ENCODE measurements at places on chromosomes 1 and 21.

GRCh38 chr1:8398677-8399076 lies 80.8 kb downstream of the SLC45A1 start:
- no peak for DNase-seq

DNA sequence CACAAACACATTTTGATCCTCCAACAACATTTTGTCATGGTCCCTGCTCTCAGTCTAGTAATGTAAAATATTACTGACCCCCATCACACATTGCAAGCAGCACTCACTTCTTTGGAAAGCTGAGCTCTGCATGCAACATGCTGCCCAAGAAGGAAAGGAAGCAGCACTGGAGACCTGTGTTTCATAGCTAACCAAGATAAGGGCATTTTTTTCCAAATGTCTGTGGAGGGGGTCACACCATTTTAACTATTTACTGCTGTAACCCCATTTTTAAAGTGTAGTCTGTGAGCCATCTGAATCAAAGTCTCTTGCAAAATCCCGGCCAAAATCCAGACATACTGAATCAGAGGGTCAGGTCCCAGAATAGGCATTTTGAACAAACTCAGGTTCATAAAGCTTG lies 4.5 kb upstream of the RASSF5 start:
- no peak for DNase-seq

DNA sequence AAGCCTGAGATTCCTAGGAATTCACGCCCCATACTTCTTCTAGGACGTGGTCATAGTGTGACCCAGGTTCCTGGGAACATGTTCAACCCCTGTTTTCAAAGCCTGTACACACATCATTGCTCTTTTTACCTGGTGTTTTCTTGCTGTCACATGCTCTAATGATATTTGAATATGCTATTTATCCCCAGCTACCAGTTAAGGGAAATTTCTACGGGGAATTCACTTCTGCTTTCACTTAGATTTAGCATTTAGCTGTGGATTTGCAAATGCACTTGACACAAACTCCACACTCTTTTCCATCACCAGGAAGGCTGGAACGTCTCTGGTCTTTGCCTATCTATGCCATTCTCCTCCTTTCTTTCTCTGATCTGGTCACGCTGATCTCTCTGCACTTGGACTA lies 11.3 kb upstream of the SAMSN1 start:
- DNase-seq: no peak

GRCh38 chr1:196152086-196152485 lies 456.2 kb downstream of the KCNT2 start:
- DNase-seq: no peak

DNA sequence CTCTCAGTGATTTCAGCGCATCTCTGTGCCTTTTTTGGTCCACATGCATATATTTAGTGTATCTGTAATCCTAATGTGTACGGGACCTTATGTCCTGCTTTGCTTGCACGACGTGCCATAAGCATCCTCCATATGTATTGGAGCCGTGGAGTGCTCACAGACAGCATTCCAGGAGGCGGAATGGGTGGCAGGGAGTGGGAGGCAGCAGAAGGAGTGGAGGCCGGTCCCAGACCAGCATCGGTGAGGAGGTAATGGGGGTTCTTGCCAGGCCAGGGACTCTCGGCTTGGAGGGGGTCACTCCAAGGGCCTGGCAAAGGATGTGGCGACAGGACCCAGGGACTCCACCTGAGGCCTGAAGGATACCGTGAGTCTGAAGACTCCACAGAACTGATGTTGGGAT lies 185.0 kb downstream of the CAMTA1 start:
- no peak for DNase-seq

DNA sequence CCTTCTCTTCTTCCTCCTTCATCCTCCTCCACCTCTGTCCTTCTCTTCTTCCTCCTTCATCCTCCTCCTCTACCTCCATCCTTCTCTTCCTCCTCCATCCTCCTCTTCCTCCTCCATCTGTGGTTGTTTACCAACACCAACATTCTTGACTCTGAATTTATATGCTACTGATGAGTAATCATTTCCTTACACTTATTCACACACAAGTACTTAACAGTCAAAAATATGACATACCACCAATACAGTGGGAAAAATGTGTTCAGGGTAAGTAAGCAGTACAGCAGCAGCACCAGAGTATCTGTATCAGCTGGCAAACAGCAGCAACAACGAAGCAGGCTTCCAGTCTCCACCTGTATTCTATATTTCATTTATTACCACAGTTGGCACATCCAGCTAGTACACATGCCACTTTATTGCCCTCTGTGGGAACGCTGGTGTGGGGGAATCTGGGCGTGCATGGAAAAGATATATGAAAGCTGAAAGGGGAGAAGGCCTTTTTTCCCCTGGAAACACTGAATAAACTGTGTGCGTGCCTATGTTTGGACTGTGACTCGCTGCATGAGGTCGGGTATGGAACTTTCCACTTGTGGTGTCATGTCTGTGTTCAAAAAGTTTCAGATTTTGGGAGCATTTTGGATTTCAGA lies 16.0 kb downstream of the ADSS2 start:
- DNase-seq: no peak

DNA sequence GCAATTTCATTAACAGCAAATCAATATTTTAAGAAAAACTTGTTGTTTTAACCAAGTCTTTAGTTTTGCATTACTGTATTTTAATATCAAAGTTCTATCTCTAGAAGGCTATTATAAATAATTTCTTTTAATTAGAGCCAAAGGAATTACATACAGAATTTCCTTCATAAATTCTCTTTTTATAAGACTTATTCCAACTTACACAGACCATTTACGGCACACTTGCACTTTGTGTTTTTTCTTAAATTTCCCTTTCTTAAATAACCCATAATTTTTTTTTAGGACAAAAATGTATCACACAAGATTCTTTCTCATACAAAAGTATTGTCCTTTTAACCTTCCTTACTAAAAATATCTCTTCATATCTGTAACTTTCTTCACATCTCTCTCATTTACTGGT lies 458.5 kb upstream of the CHRM3 start:
- no peak for DNase-seq

DNA sequence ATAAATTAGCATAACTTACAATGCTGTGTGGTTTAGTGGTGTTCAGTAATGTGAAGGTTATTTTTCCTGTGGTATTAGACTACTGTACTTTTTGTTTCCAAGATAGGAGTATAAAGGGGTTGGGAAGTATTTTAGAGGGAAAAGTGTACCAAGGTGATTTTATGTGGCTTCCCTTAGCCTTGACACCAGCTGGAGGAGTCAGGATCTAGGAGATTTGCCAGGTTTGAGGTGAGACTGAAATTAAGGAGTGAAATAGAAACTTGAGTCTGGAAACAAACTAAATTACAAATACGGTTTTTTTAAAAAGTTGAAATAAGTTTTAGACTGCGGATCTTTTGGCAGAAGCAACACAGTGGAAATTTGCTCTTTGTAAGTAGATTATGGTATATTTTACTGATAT lies 32.3 kb downstream of the COG2 start:
- DNase-seq: no peak

DNA sequence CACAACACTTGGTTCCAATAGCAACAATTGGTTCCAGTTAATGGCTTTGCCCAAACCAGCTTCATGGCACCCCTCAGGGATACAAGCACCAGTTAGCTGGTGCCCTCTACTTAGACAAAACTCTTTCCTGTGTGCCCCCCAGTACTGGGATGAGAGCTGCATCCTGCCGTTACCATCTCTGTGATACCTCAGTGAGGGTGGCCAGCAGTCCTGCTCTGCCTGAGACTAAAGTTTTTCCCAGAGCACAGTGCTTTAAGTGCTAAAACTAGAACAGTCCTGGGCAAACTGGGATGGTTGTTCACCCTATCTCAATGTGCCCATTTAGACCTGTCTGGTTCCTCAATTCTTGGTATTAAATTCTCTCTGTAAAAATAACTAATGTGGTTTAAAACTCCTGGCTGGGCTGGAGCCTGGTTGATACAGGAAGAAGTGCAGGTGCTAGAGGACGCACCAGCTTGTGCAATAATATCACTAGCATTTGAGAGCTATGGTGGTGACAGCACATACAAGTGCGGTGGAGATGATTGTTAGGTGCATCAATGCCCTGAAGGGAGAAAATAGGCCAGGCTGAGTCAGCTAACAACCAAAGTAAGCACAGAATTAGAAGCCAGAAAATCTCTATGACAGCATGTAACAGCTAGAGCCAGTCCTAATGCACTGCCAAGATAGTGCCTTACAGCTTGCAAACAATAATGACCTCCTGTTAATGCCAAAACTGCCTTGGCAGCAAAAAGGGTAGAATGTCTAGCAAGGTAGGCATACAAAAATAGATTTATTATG lies 179.8 kb upstream of the GALNT2 start:
- DNase-seq: no peak

DNA sequence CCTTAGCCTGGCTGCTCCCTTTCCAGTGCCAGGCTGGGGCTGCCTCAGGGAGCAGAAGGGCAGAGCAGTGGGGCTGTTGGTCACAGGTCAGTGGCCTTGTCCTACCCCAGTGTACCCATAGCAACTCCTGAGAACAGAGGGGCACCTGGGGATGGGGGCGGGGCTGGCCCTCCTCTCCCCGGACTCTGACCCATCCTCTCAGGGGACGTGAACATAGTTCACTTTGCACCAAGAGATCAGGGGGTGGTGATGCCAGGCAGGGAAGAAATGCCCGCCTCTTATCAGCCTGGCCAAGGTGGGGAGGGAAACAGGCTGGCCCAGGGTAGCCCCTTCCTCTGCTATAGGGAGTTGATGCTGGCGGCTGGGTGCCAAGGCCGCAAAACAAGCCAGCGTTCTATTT lies 4.9 kb downstream of the ETNK2 start:
- no peak for DNase-seq

DNA sequence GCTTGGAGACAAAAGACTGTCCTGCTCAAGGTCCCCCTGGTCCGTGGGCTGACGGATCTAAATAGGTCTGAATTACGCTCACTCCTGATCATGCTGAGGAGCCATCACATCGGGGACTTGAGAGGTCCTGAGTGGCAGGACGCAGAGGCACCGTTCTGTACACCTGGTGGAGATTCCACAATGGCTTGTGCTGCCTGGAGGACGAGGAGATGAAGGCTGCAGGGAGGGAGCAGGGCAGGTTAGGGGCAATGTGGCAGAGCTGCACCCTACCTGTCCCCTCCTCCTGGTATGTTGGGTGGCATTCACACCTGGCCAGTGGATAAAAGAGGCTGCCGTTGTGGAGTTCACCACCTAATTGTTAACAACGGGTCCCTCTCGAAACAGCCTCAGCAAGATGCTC lies 38.7 kb downstream of the RHBG start:
- no peak for DNase-seq

DNA sequence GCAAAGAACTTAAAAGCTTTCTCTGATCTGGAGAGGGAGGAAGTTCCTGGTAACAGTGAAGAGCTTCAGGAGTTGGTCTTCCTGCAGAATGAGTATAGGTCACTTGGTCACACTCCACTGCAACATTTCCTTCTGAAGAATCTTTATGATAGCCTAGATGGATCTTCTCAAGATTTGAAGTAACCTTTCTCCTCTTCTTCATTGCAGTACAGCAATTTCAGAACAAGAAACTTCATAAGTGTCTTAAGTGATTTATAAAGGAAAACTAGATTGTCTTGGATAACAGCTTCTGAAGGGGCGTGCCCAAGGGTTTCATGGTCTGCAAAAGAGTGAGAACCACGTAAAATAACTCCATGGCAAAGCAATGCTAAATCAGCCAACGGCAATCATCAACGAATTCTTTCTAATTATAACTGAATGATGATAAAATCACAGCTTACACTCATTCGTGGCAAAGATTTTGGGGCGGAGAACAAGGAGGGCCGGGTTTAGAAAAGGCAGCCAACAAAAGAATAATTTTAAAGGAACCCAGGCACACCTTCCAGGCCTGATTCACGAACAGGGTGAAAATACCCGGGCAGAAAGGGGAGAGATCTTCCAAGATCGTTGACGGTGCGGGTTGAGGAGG lies 53.9 kb upstream of the ASPM start:
- DNase-seq: no peak

DNA sequence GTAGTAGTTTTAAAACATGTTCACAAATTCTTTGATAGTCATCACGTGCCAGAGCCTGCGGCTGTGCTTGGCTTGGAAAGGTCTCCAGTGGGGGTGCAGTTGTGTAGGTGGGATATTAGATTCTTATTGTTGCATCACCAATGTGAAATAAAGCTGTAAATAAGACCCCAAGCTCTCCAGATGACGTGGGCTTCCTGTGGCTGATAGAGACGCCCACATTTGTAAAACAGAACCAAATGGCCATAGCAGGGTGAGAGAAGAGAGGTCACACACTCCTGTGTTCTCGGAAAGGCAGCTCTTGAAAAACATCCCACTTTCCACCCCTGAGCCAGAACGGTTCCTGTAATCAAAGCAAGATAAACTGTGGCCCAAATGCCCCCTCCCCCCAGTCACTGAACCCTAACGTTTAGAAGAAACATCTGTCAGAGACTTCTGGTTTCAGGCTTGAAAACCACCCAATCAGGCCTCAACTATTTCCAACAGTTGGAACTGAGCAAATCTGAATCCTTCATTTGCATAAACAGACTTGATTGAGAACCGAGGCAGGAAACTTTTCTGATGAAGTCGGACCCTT lies 6.6 kb upstream of the NTPCR start:
- no peak for DNase-seq

DNA sequence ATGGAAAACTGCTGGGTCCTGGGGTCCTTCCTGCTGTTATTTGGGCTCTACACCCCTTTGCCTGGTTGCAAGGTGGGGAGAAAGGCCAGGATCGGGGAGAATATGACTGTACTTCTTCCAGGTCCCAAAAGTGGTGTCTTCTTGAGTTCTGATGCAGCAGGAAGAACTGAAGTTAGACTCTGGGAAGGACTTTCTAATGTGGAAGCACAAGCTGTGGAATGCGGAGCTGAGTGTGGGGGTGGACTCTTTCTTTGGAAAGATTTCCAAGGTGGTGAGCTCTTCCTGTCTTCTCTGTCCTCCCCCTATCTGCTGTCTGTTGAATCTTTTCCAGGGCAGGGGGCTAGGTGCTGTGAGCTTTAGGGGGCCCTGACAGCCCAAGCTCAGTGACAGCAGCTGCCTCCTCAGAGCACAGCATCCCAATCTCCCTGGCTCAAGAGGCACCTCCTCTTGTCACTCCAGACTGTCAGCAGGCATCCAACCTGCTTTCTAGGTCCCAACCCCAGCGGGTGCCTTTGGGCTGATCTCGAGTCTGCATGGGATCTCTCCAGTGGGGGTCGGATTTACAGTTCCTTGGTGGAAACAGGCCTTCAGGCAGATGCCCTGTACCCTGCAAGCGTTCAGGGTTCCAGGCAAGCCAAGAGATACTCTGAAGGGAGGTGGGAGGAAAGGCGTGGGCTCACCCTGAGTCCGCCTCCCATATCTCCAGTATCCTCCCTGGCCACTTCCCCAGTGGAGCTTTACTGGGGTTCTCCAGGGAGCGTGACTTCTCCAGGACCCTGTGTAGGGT lies 23.2 kb downstream of the ADORA1 start:
- no peak for DNase-seq

GRCh38 chr1:188715566-188715965 lies 1762.1 kb downstream of the BRINP3 start:
- DNase-seq: no peak

Measured in esophagus squamous epithelium (tissue), 5 donors.